Stimulated activated CD8-positive, alpha-beta memory T cell treated with anti-CD3 and anti-CD28 coated beads, Interleukin-15, amount 100 ng/mL, for 4 hours (primary cell): ENCODE measurements at places on chromosomes 11 and 22.

DNA sequence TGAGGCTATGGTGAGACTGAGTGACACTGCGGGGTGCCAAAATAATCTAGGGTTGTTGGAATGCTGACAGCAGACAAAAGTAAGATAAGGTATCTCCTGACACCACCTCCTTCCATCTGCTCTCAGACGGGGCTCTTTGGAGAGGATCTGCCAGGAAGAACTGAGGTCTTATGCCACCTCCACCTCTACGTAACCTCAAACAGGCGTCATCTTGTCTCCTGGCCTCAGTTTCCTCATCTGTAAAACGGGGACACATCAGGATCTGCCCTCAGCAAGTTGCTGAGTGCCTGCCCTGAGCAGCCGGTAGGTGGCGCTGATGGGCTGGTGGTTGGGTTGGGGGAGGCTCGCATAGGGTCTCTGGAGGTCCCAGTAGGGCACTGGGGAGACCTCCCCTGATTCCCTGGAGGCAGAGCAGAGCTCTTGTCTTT, 1.7 kb upstream of the MYEOV start:
- no peak for DNase-seq

- DNase-seq: no peak
Measured at GRCh38 chr22:45585437-45585755, 82.7 kb downstream of the FBLN1 start.

- DNase-seq: no peak
Measured at GRCh38 chr11:118152552-118153471, at the start of gene SCN4B. Gene SCN4B (minus strand): TSS chr11:118152823. CDS start chr11:118152673, 150 bp downstream.

GRCh38 chr11:117891362-117891761, 14.9 kb upstream of the FXYD6 start:
- no peak for DNase-seq

DNA sequence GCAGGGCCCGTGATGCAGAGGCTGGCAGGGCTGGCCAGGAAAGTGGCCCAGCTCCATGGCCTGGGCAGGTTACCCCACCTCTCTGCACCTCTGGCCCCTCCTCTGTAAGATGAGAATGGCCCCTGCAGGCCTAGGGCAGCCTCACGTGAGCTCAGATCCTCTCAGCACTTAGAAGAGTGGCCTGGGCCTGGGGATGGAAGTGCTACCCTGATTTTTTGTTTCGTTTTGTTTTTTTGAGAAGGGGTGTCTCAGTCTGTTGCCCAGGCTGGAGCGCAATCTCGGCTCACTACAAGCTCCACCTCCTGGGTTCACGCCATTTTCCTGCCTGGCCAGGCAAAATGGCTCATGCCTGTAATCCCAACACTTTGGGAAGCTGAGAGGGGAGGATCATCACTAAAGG, 982 bp downstream of the APOBEC3H start:
- no peak for DNase-seq

DNA sequence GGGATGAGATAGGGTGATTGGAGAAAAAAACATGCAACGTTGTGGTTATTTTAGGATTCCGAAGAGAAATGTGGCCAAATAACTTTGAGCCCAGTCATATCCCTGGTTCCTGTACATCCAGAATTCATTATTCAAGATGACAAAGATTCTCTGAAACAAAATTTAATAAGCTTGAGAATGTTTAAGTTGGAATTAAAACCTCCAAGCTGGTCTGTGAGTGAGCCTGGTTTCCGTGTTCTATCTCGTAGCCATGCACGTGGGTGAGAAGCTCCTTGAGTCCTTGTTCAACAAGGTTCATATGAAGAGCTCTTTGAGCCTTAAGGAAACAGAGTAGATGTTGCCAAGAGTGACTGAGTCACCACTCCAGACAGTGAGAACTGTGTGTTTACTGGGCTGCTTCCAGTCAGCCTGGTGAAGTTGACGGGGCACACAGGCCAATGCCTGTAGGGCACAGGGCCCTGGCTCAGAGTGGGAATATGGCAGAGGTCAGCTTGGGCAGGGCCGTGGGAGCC, 206.5 kb downstream of the NAV2 start:
- no peak for DNase-seq

GRCh38 chr11:15563054-15563453, 448.3 kb downstream of the INSC start:
- DNase-seq: no peak

GRCh38 chr11:111403051-111403726, 24.1 kb upstream of the POU2AF1 start:
- DNase-seq: no peak

- no peak for DNase-seq
Measured at GRCh38 chr11:100445231-100445735, 241.8 kb upstream of the ARHGAP42 start.

DNA sequence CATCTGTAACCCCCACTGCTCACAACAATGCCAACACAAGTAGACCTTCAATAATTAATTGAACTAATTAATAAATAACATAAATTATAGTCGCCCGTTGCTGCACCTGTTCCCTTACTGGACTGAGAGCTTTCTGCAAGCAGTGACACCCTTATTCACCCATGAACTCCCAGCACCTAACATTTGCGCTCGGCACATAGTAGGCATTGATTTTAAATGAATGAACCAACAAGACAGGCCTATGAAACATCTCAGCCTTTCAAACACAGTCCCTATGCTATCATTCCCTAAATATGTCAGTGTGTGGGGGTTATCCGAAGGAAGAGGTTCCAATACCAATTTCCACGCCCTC, 1.1 kb downstream of the THAP12 start:
- DNase-seq: no peak

DNA sequence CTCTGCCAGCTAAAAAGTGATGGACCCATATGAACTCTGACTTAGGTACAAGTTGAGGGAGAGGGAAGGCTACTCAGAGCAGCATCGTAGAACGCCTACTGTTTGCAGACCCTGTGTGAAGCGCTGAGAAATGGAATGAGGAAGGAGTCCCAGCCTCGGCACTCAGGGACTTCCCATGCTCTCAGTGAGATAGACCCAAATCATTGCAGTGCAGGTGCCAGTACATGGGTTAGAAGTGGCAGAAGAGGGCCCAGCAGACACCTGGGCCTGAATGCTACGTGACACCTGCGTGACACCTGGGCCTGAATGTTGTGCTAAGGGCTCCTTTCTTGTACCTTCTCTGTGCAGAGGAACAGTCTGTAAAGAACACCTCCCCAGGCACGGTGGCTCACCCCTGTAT, 2.6 kb upstream of the PDGFB start:
- DNase-seq: no peak

GRCh38 chr11:74696939-74697675, 34.1 kb downstream of the CHRDL2 start:
- no peak for DNase-seq

DNA sequence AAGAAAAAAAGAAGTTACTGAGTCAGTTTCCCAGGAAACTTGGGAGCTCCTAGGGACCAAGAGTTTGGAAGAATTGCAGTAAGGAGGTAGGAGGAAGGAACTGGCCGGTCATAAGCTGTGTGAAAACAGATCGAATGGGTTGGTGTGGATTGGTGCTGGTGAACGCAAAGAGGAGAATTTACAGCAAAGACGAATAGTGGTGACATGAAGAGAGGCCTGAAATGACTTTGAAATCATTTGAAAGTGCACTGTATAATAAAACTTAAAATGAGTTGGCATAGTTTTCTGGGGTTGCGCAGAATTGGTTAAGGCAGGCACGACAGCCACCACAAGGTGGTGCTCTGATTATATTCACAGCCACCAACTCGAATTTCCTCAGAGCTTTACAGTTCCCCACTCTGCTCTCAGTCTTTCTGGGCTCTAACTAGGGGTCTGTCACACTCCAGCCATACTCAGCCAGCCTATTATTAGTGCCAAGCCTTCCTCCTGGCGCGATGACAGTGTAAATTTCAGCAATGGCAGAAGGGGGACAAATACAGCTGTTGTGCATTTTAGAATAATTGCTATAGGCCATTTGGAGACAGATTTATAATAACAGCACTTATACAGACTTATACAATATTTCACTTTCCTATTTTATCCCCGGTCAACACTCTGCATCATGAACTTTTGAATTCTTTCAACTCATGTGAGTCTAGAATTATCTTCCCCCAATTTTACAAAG, 8.3 kb upstream of the HTR3B start:
- no peak for DNase-seq

DNA sequence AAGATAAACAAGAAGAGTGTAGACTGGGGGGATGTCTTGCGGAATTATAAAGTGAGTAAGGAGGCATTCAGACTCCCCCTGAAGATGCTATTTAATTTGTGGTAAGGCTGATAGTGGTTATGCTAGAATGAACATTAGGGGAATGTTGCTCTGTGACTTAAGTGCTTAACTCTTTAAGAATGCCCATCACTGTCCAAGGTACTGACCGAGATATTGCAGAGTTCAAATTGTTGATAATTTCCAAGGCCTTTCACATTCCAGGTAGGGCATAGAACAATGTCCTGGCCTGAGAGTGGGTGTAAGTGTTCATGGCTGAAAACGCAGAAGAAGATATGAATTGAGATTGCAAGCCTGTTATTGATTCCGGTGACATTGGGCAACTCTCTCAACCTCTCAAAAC, 90.3 kb upstream of the SEZ6L start:
- no peak for DNase-seq

DNA sequence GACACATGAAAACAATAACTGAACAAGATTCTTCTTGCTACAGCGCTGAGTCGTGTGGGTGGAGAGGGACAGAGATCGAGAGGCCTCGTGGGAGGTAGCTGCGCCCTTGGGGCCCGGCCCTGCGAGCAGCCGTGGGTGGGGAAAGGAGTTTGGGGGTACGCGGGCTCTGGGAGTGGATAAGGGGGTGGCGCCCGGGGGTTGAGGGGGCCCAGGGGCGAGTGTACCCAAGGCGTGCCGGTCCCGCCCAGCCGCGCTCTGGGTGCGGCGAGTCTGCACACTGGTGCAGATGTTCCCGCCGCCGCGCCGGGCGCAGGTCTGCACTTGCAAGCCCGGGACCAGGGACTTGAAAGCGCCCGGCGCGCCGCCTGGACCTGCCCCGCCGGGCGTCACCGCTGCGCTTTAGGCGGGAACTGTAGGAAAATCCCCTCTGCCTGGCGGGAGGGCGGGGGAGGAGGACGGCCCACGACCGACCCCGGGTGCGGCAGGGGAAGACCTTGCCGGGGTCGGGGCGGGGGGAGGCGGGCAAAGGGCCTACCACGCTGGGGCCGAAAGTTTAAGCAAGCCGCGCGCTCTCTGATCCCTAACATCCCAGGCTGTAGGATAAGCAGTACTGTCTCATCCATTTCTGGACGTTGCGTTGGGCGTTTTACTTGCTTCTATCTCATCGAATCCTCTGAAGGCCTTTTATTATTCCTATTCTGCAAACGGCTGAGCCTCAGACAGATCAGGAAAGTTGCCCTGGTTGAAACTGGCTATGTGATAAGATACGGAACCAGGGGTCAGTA, 1.4 kb upstream of the KREMEN1 start:
- no peak for DNase-seq
